ENCODE measurements at places on chromosomes 6 and 20.
A peak's percentile ranks its signal among the peaks of the same experiment; 100 is the strongest.

- DNase-seq: no peak
These were observed 89.0 kb downstream of the NDUFAF5 start for GRCh38 chr20:13873831-13874230.

GRCh38 chr6:160428069-160428430 lies 79.9 kb downstream of the SLC22A3 start:
- no peak for DNase-seq

DNA sequence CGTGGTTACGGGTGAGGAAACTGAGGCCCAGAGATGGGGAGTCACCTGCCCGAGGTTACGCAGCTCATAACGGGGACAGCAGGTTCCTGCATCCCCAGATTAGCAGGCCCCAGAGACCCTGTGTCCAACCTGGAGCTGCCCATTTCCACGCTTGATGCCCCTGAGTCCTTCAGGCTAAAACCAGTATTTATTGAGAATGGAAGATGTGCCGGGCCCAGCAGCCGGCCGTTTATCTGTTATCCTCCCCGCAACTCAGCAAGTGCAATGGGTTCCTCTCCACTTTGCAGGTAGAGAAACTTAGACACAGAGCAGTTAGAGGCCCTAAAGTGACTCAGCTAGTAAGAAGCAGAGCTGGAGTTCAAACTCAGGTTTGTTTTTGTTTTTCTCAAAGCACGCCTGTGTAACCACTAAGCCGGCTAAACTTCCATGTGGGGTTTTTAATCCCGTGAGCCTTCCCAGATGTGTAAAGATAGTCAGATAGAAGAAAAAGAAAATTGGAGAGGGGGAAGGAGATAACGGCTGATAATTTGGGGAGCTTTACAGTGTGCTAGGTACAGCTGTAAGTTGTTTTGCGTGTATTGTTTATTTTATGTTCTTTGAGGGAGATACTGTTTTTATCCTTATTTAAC lies 775 bp downstream of the PFDN4 start:
- DNase-seq: peak; percentile 18

DNA sequence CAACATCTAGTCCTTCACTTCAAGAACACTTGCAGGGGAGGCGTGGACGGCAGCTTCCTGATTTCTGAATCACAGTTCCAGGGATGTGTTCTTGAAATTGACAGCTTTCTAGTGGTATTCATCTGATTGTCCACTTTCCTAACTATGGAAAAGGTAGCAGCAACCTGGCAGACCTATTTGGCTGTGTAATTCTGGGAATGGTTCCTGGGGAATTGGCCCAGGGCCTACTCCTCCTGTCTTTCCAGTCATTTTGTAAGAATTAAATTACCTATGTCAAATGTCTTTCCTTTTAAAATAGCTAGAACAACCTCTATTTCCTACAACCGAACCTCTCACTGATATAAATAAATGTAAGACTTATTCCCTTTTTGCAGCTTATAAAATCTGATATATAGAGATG lies 85.5 kb upstream of the RSPO3 start:
- no peak for DNase-seq

- DNase-seq: no peak
These were observed 4.9 kb upstream of the IPCEF1 start for GRCh38 chr6:154361476-154361875.

DNA sequence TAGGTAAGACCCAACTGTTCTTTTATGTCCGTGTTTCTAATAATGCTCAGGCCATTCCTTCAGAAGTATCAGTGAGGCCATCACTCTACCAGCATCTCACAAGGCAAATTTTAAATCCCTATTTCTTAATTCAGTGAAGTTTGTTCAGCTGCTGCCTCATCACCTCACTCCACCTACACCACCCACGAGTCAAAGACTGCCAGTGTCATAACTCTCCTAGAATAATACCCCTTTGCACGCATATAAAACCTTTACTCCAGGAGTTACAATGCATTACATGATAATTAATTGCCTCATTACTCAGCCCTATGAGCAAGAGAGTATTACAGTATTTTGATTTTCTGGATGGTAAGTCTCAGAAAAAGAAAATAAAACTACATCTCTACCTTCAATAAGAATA lies 793.6 kb downstream of the TFAP2A start:
- peak; percentile 9 for DNase-seq

DNA sequence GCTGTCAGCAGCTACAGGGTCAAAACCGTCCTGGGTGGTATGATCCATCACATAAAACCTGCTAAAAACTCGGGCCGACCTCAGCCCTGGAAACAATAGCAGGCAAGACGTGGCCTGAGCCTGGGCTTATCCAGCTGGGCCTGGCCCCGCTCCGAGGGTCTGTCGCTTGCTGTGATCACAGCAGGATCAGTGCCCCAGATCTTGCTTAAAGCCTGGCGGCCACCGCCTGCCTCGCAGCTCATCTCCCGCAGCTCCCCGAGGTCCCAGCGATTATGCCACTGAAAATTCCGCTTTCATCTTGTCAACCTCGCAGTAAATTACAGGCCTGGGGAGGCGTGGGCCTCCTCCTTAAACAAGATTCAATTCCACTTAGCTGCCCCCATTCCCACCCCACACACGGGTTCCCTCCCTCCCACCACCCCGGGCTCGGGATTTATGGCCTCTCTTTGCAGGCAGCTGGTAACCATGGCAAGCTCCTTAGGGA lies 40.1 kb downstream of the CDH22 start:
- DNase-seq: no peak

DNA sequence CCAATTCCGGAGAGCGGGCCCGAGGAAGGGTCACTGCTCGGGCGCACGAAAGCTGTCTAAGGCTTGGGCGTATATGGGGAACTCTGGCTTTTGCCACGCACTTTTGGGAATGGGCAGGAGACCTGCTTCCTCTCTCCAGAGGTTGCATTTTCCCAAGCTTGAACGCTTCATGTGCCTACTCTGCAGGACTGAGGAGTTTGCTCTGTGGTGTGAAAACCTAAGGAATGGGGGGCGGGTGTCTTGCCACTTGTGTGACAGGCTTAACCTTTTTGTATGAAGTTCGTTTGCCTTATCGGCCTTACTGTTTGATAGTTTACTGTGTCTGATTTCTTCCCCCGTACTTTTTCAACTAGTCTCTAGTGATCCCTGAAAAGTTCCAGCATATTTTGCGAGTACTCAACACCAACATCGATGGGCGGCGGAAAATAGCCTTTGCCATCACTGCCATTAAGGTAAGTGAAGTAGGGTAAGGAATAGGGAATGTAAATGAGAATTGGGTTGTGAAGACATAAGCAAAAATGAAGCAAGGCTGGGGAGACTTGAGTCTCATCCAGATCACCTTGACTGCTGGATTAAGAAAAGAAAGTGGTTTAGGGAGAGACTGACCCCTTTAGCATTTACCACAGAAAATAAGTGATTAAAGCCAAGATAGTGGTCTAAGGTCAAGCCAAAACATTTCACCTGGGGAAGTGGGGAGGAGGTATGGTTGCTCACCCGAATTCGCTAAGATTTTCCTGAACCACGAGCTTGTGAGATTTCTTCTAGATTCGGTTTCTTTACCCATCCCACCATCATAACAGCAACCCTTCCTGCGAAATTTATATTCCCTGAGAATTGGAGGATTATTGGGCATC lies 627 bp downstream of the RPS18 start:
- no peak for DNase-seq

- no peak for DNase-seq
These were observed 28.3 kb upstream of the CD83 start for GRCh38 chr6:14089224-14089623.

DNA sequence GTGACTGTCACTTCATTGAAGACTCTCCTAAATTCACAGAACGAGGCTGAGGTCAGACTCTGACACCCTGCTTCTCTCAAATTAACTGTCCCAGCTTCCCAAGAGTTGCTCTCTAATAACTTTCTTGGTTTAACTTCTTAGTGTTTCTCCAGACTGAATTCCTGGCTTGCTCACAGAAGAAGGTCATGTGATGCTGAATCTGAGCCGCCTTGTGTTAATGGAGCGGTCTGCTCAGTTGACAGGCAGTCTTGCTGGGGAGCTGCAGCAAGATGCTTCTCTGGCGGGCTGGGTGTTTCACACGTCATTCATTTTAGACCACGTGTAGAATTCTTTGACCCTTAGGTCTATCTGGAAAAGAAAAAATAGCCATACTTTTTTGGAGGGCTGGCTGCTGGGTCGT lies 107.3 kb downstream of the FOXO3 start:
- DNase-seq: peak; percentile 45

- DNase-seq: no peak
These were observed 1642.2 kb downstream of the KHDRBS2 start for GRCh38 chr6:60643870-60644269.

DNA sequence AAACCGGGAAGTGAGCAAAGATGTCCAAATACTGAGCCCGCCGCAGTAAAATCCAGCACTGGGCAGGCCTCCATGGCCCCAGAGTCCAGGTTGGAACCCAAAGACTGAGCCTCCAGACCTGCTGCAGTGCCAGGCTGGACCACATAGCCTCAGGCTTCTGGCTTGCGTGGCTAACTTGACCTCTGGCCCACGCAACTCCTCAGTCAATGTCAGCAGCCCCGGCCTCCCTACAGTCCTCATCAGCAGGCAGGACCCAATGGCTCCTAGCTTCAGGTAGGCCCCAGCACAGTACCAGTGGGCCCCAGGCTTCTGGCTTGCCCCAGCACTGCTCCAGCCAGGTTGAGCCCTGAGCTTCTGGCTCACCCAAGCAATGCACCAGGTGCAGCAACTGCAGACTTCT lies 245.1 kb upstream of the AFDN start:
- DNase-seq: no peak

- no peak for DNase-seq
These were observed 10.7 kb downstream of the TMEM181 start for GRCh38 chr6:158570681-158570962.

GRCh38 chr6:143399775-143400174 lies 50.7 kb downstream of the ADAT2 start:
- no peak for DNase-seq

- peak; percentile 13 for DNase-seq
These were observed 7.3 kb upstream of the COL9A1 start for GRCh38 chr6:70310063-70310694.

- no peak for DNase-seq
These were observed 4.5 kb downstream of the DEK start for GRCh38 chr6:18259675-18260447.

DNA sequence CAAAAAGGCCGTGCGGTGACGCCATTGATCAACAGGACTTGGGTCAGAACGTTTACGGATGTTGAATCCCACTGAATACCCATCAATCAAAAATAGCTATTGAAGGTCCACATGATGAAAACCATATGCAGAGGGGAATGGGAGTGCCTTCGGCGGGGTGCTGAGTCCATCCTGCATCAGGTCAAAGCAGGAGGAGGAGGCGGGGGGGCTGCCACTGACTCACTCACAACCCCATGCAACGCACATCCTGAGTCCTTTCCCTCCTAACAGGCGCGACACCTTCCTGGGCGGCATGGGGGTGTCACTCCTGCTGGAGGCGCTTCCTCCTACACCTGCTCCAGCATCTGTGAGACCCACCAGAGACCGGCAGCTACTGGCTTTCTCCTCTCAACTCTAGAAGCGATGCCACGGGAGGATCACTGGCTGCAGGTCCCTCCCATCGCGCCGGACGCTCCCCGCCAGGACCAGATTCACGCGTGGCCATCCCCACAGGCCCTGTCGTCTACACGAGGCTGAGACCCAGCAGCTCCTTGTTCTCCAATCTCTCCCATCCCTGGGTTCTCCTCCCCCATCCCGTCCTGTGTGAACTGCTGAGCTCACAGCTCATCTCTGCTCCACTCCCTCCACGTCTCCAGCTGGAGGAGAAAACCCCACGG lies 170.6 kb upstream of the THBS2 start:
- DNase-seq: no peak

DNA sequence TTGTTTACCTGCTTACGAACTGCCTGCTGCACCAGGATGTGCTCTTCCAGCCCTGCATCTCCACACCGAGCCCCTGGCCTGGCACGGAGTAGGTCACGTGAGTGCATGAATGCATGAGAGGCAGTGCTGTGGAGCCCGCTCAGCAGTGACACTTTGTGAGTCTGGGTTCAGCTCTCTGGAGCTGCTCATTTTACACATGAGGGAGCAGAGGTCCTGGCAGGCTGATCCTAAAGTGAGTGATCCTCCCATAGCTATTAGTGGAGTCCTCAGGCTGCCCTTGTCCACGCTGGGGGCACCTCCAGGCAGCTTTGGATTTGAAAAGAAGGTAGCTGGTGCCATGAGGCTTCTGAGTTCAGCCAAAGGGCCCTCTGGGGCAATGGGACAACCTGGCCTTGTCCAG lies 64.2 kb downstream of the EDN3 start:
- DNase-seq: no peak

GRCh38 chr6:85428486-85428885 lies 21.4 kb upstream of the NT5E start:
- no peak for DNase-seq

GRCh38 chr6:117911150-117911549 lies 4.1 kb downstream of the SLC35F1 start:
- no peak for DNase-seq

GRCh38 chr6:1971612-1972011 lies 273.8 kb downstream of the GMDS start:
- DNase-seq: no peak

DNA sequence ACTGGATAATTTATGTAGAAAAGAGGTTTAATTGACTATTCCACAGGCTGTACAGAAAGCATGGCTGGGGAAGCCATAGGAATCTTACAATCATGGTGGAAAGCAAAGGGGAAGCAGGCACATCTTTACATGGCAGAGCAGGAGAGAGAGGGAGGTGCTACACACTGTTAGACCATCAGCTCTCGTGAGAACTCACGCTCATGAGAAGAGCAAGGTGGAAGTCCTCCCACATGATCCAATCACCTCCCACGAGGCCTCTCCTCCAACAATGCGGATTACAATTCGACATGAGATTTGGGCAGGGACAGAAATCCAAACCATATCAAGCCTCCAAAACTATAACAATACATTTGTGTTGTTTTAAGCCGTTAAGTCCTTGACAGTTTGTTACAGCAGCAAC lies 257.1 kb upstream of the KCNG1 start:
- DNase-seq: no peak

DNA sequence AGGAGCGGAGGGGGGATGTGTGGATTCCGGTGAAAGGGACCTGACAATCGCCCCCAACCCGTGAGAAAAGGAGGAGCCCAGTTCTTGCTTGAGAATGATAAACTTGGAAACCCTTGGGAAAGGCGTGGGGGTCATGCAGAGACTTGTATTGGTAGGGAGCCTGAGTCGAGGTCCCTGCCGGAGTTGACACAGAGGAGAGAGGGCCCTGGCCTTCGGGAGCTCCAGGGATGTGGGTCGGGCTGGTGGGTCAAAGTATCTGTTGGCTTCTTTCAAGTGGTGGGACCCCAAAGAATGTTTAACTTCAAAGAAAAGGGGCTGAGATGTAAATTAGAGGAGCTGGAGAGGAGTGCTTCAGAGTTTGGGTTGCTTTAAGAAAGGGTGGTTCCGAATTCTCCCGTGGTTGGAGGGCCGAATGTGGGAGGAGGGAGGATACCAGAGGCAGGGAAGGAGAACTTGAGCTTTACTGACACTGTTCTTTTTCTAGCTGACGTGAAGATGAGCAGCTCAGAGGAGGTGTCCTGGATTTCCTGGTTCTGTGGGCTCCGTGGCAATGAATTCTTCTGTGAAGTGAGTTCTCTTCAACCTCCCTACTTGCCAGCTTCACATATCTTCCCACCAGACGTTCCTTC lies 571 bp downstream of the CSNK2B start:
- DNase-seq: peak; percentile 40

Data from GM03348 (cell line).